ENCODE measurements at places on chromosomes 1 and 21.

DNA sequence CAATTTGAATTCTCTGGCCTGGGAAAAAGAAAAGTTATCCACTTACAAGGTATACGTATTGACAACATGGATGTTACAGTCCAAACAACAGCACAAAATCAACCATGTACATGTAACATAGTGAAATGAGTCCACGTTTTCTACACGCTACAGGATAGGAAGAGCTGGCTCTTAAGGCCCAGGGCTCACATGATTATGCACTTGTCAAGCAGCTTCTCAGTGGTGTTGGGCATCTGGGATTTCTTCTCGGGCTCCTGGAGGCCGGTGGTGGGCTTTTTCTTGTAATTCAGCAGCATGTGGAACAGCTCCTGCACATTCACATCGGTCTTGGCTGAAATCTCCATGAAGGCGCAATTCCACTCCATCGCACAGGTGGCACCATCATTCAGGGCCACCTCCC is 4.0 kb downstream of the DIRAS3 start:
- DNase-seq, result no peak

DNA sequence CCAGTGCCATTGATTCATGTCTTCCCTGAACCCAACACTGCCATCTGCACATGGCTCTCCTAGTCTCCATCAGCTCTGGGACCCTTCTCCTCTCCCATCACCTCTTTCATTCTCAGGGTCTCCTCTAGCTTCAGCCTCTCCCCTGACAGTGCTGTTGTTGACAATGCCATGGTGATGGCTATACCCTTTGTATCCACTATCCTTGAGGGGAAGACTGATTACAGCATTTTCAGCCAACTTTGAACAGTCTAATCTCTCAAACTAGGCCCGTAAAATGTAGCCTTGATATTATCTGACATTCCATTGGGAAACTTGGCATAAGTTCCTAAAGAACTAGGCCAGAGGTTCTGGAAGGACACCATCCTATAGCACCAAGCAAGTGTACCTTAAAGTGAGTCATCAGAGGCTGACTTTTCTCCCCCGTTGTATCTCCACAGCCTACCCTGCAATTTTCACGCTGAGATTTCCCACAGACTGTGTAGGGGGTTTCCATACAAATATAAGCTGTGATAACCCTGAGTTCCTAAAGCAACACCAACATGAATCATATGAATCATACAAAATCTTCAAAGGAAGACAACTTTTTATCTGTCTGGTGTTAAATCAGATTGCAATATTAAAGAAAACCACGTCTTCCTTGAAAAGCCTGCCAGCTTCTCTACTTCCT is 5.8 kb downstream of the HAO2 start:
- DNase-seq, result no peak

DNA sequence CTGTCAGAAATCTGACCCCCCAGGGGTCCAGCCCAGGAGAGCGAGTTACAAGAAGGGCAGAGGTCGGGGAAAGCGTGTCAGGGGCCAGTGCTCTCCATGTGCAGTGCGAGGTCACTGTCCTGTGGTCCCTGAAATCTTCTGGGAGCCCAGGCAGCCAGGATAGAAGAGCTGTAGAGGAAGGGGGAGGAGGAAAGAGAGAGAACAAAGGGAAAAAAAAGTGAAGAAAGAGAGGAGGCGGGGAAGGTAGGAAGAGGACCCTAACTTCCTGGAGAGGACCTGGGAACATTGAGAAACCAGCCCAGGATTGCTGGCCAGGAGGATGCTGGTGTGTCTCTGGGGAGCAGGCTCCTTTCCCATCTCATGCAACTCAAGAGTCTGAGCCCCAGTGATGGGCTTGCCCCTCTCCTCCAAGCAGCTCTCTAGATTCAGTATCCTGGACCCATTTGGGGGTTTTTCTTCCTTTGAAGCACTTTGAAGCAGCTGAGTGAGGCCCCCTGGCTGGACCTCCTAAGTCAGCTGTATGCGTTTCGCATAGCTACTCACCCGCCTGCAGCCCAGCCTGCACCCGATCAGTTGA is 6.8 kb upstream of the INAVA start:
- no peak for DNase-seq

DNA sequence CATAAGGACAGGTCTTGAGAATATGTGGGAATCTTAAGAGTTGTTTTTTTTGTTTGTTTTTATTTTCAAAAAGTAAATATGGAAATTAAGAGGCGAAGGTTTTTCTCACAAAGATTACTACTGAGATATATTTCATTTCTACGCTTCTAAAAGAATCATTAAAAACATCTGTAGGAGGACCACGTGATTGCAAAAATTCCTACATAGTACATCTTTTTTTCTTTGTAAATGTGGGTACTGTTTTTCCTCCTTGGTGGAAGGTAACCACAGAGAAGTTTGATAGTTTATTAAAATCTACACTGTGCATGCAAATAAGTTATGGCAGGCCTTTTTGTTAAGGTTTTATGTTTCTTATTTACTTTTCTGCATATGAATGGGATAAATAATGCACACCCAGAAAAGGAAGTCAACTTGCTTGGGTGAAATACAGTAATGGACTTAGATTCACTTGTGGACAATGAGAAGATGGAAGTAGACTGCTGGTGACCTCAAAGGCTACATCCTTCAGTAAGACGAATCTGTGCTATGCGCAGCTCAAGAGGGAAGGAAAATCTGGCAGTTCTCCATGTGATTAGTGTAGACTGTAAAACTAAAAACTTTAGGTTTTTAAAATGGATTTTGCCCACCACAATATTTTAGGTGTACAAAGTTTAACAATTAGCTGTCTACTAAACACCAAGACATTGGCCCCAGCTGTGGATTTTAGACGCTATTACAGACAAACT is 2.0 kb downstream of the AK5 start:
- DNase-seq, result peak; percentile 9

DNA sequence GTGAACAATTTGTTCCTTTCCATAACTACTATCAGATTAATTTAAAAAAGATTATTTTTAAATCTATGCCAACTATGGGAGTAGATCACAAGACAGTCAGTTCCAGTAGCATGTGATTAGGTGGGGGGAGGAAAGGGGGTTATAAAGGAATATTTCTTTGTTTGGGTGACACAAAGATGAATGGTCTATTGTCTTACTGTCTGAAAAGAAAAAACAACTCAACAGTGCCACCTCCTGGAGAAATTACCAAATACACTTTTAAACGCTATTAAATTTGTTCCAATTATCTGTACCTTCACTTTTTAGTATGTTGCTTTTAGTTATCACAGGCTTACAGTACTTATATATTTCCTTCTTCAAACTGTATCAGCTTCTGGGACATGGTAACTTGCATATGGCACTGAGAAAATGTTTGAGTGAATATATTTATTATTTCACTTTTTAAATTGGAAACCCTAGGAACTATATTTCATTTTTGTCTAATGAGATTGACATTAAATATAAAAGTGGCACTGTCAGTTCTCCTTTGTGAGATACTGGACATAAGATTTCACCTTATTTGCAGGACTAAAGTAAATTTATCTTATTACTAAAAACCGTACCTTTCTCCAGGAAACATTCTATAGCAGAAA is 1.7 kb upstream of the SORT1 start:
- peak; percentile 95 for DNase-seq

- no peak for DNase-seq
Observed at GRCh38 chr21:29233611-29234540, 64.8 kb upstream of the BACH1 start.
